ENCODE measurements at places on chromosomes 1 and 21. TPM values are rescaled to one million over a fixed set of nuclear protein-coding genes. Genes with fewer than 3 reads are reported as not detected.

Gene B3GALNT2
- 13.3 TPM for polyA plus RNA-seq

Gene CYP2J2
- not detected for polyA plus RNA-seq

Gene S100A8
- polyA plus RNA-seq: not detected

Gene FOXD2
- polyA plus RNA-seq: 0.15 TPM

Gene FMO4
- polyA plus RNA-seq: 1.4 TPM

Gene PEA15
- 638 TPM for polyA plus RNA-seq

Gene PLA2G2D
- polyA plus RNA-seq: not detected

Gene FABP3
- 4.0 TPM for polyA plus RNA-seq

Gene TMEM51
- polyA plus RNA-seq: 0.62 TPM

Gene ALX3
- not detected for polyA plus RNA-seq

Gene HSF2BP
- polyA plus RNA-seq: 1.6 TPM

Gene MMP23B
- polyA plus RNA-seq: not detected

Gene AMY1C
- polyA plus RNA-seq: not detected

Gene LIPI
- not detected for polyA plus RNA-seq

Gene TCEA3
- 23.2 TPM for polyA plus RNA-seq

Gene ELAPOR1
- 1.2 TPM for polyA plus RNA-seq

Gene OR2L5
- not detected for polyA plus RNA-seq

Gene ZC3H12A
- 7.1 TPM for polyA plus RNA-seq

Gene UBASH3A
- not detected for polyA plus RNA-seq

Gene OR2L2
- polyA plus RNA-seq: not detected

Gene CSMD2
- 5.1 TPM for polyA plus RNA-seq

Gene LAMC2
- 3.2 TPM for polyA plus RNA-seq

Gene NBPF4
- polyA plus RNA-seq: not detected

Gene CNR2
- not detected for polyA plus RNA-seq

Gene LAD1
- not detected for polyA plus RNA-seq

Gene DRAXIN
- polyA plus RNA-seq: 0.06 TPM

Gene UBE2U
- polyA plus RNA-seq: not detected

Gene GPR161
- polyA plus RNA-seq: 11.8 TPM

Gene FCGR2B
- polyA plus RNA-seq: not detected

Gene PAQR6
- polyA plus RNA-seq: 0.81 TPM

Gene PTPRF
- 14.7 TPM for polyA plus RNA-seq

Gene OR2G6
- polyA plus RNA-seq: not detected

Gene MTARC1
- 0.66 TPM for polyA plus RNA-seq

Gene NTNG1
- polyA plus RNA-seq: 17.4 TPM

Gene IGSF9
- 0.13 TPM for polyA plus RNA-seq

Gene LDLRAD1
- not detected for polyA plus RNA-seq

Gene CCDC27
- polyA plus RNA-seq: not detected

Gene PDZK1
- polyA plus RNA-seq: 0.91 TPM

Gene LYPD8
- polyA plus RNA-seq: not detected

Gene LCE1B
- polyA plus RNA-seq: not detected

Gene PIAS3
- polyA plus RNA-seq: 63.0 TPM

Gene LCE1C
- not detected for polyA plus RNA-seq

Gene AZIN2
- polyA plus RNA-seq: 2.8 TPM

Gene NHLH1
- polyA plus RNA-seq: 0.31 TPM

Gene C4BPB
- not detected for polyA plus RNA-seq

Gene KRTAP19-3
- polyA plus RNA-seq: not detected

Gene BTBD19
- polyA plus RNA-seq: 12.1 TPM

Gene CACHD1
- polyA plus RNA-seq: 1.9 TPM

Gene PRR9
- polyA plus RNA-seq: 0.30 TPM

Gene C1orf52
- 72.4 TPM for polyA plus RNA-seq

Gene CFHR3
- not detected for polyA plus RNA-seq

All from GM23248 (cell line).